ENCODE measurements at places on chromosomes 4 and X.

- no peak for DNase-seq
These were observed 326.4 kb downstream of the PPP3CA start for GRCh38 chr4:101020956-101021355.

GRCh38 chrX:114798907-114799306 lies 215.0 kb downstream of the HTR2C start:
- DNase-seq, result no peak

- DNase-seq, result no peak
These were observed 162.5 kb upstream of the ATP6AP2 start for GRCh38 chrX:40418146-40418812.

- no peak for DNase-seq
These were observed 27.6 kb downstream of the C4orf50 start for GRCh38 chr4:5990446-5991160.

DNA sequence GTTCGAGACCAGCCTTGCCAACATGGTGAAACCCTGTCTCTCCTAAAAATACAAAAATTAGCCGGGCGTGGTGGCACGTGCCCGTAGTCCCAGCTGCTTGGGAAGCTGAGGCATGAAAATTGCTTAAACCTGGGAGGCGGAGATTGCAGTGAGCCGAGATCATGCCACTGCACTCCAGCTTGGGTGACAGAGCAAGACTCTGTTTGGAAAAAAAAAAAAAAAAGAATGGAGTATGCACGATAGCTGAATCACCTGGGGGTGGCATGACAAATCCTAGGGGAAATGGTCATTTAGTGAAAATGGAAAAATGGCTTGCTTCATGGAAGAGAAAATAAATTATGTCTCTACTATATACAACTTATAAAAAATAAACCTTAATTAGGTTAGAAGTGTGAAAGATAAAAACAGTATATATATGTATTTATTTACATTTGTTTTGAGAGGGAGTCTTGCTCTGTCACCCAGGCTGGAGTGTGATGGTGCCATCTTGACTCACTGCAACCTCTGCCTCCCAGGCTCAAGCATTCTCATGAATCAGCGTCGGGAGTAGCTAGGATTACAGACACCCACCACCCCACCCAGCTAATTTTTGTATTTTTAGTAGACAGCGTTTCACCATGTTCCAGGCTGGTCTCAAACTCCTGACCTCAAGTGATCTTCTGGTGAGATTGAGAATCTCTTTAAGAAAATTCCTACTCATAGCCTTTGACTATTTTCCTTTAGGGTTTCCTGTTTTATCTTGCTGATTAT lies 19.3 kb upstream of the ING2 start:
- no peak for DNase-seq

DNA sequence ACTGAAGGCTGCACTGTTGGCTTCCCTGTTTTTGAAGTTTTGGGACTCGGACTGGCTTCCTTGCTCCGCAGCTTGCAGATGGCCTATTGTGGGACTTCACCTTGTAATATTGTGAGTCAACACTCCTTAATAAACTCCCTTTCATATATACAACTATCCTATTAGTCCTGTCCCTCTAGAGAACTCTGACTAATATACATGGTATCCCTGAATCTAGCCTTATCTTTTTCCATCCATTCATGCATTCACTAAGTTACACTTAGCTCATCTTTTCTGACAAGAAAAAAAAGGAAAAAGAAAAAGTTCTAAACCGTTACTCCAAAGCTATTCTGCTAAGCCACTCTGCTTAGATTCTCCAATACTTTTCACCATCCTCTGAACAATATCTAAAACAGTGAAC lies 1260.2 kb upstream of the PCDH7 start:
- no peak for DNase-seq

GRCh38 chrX:45329217-45329616 lies 128.5 kb upstream of the DIPK2B start:
- no peak for DNase-seq

DNA sequence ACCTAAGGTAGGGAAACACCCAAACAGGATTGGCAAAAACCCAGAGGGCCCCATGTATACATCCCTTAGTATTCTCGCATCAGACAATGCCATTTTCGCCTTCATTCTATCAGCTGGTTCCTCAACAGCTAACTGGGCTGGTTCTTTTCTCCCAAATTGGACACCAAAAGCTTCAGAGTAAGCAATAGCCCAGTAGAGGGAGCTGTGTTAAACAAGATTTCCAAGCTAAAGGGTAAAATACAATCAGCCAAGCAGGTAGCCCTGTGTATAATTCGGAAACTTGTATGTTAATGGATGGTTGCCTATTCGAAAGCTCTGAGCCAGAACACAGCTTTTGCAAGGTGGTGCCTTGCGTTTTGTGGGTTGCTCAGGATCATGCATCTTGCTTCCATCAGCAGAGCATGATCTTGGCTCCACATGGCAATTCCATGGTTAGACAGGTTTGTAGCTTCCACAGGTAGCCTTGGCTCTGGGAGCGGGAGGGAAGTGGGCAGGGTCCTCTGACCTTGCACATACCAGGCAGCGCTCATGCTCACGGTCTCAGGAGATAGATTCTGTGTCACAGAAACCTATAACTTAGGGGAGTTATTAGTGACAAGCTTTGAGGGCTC lies 115.2 kb upstream of the LNX1 start:
- no peak for DNase-seq

Measured in stimulated activated CD4-positive, alpha-beta T cell treated with anti-CD3 and anti-CD28 coated beads, Interleukin-12 subunit alpha, Interleukin-12 subunit beta, amount 100 ng/mL, for 48 hours (primary cell).